Activated CD8-positive, alpha-beta memory T cell treated with anti-CD3 and anti-CD28 coated beads for 1 hour (primary cell): ENCODE measurements at places on chromosomes 3 and 15.

- DNase-seq = no peak
These were observed 534.2 kb downstream of the NSUN3 start for GRCh38 chr3:94596887-94597566.

DNA sequence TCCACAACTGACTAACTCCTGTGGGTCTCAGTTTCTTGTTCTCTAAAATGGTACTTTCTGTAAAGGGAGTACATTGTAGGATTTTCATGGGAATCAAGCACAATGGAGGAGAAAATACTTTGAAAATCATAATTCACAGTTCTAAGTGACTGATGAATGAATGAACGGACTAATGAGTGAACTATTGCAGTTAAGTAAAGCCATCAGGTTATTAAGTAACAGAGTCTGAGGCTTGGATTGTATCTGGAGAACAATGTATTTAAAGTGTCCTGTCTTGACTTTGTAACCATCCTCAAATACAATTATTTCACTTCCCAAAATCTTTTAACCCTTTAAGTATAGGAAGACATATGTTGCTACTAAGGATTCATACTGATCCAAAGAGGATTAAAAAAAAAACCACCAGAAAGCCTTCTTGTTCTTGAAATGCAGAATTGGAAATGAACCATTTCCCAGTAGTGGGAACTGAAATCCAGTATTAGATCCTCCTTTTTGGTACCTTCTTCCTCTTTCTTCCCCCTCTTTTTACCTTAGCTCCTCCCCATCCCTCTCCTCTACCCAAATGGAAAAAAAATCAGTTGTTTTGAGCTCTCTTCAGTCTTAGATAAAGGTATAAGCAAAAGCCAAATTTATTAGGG is 13.2 kb upstream of the BCL6 start:
- DNase-seq = no peak

- DNase-seq = no peak
These were observed 17.1 kb downstream of the LIMD1 start for GRCh38 chr3:45611628-45612081.

DNA sequence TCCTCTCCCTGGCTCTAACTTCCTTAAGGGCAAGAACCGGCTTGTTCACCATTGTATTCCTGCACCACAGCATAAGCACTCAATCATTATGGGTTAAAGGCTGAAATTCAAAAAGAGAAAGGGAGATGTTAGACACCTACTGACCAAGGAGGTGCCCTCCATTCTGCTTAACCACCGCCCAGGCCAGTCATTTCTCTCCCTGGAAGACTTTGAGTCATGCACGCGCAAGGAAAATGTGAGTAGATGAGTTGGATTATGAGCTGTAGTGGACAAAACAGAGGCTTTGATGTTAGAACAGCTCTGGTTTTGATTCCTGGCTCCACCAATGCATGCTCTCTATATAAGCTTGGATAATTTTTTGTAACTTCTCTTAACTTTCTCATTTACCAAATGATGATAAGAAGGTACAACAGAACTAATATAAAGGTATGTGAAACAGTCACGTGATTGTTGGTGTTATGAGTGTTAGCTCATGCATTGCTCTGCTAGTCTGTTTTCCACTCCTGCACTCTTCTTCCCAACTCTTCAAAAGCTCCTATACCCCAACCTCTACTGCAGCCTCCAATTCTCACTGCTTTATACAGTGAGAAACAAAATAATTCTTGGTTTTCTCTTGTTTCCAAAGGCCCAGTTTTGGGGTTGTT is 148.4 kb upstream of the ATP11B start:
- DNase-seq = no peak

GRCh38 chr3:193943200-193943599 is 192.7 kb upstream of the HES1 start:
- DNase-seq = no peak

GRCh38 chr3:127159543-127159942 is 33.4 kb upstream of the PRR23E start:
- no peak for DNase-seq

- no peak for DNase-seq
These were observed 2.2 kb downstream of the MBNL1 start for GRCh38 chr3:152270937-152271336.

GRCh38 chr15:83930392-83931212 is 276.7 kb downstream of the ADAMTSL3 start:
- DNase-seq = no peak

DNA sequence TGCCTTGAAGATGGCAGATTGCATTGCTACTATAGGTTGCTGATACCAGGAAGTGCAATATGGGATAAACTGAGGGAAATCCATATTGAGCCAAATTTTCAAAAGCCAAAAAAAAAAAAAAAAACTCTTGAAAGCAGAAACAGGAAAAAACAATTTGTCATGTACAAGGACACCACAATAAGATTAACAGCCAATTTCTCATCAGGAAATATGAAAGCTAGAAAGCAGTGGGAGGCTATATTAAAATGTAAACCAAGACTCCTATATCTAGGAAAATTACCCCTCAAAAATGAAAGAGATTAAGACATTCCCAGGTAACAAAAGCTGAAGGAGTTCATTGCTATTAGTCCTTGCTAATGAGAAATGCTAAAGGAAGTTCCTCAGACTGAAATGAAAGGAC is 462.8 kb upstream of the DPH6 start:
- DNase-seq = no peak

DNA sequence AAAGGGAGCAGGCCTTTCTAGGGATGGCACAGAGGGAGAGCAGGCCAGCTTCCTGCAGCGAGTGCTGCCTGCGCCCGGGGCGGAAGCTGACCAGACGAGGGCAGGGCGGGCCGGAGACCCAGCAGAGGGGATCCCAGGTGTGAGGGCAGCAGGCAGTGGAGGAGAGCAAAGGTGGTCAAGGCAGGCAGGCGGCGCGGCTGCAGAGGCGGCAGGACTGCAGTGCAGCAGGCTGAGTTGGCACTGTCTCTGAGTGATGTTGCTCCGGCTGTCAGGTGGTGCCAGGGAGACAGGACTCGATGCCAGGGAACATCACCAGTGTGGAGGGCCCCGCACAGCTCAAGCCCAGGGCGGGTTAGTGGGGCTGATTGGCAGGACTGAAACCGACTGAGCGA is 22.3 kb upstream of the PLXNA1 start:
- DNase-seq = no peak
